ENCODE measurements at places on chromosomes 13 and 19.

DNA sequence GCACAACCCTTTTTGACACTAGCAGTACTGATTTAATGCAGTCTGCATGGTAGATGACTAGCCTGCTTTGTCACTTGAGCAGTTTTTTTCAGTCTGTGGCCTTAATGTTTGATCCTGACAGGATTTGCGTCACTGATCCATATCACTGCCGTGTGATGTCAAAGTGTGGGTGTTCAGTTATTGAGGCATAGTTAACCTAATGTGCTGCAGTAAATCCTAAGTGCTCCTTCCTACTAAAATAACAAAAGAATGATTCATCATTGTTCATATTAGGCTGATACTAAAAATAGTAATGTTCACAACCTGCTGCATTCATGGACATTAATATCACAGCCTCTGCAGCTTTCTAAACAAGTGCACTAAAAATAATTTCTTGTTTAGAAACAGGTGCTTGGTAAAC, 121.9 kb upstream of the MLNR start:
- no peak for DNase-seq

- DNase-seq: no peak
Observed at GRCh38 chr13:30619731-30620130, 2.0 kb downstream of the USPL1 start.

- no peak for DNase-seq
Observed at GRCh38 chr19:48424694-48425219, 21.0 kb upstream of the GRWD1 start.

DNA sequence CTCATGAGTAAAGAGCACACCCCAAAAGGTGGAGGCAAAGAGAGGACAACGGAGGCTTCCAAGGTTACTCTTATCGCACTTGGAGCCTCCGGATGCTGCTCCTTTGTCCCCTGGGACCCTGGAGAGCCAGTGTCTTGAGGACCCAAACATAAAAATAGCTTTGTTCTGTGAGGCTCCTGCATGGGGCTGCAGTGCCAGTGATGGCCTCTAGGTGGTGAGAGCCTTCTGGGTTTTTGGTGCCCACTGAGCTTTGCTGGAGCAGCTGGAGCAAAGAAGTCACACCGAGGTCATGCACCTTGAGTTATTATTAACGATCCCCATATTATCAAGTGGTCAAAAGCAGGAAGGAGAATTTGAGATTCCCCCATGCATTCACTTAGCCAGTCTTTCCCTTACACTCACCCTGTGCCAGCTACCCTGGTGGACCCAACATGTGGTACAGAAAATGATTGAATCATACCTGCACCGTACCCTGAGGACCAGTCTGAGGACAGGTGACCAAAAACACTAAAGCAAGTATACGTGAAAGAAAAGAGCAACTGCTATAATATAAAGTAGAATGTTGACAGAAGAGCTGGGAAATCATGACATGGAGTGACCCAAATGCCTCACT, 41.5 kb downstream of the ZNF682 start:
- no peak for DNase-seq

DNA sequence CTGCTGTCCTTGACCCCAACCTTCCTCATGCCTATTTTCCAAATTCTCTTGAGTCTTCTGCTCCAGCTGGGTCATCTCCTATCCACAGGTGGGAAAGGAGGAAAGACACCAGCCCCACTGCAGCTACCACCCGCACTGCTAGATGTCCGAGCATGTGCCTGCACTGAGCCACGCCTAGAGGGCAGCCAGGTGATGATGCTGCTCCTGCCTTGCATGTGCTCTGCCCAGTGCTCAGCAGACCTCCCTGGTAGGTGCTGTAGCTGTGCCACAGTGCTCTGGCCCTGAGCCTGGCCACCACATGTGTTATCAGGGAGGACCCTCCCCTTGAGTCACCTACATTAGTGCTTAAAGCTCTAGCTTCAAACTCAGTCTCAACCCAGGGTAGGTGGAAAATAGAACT, 6.9 kb upstream of the CYSLTR2 start:
- DNase-seq: no peak

- no peak for DNase-seq
Observed at GRCh38 chr13:42925626-42926025, 66.4 kb downstream of the EPSTI1 start.

- peak; percentile 63 for DNase-seq
Observed at GRCh38 chr19:45716359-45717130, 14.2 kb downstream of the FBXO46 start.

DNA sequence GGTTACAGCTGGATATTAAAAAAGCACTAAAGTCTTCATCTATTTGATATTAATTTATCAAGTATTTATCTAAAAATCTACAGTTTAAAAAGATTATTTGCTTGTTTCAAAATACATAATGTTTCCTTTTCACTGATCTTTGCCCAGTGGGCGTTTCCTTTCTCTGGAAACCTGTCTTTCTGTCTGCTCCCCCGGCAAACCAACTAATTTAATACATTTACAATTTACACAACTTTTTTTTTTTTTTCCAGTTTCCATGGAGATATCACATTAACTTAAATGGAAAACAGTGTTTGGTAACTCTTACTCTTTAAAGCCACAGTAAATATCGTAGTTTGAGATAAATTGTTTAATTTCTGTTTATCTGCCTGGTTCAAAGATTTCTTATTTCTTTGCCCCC, 5.3 kb downstream of the GPC6 start:
- DNase-seq: no peak

DNA sequence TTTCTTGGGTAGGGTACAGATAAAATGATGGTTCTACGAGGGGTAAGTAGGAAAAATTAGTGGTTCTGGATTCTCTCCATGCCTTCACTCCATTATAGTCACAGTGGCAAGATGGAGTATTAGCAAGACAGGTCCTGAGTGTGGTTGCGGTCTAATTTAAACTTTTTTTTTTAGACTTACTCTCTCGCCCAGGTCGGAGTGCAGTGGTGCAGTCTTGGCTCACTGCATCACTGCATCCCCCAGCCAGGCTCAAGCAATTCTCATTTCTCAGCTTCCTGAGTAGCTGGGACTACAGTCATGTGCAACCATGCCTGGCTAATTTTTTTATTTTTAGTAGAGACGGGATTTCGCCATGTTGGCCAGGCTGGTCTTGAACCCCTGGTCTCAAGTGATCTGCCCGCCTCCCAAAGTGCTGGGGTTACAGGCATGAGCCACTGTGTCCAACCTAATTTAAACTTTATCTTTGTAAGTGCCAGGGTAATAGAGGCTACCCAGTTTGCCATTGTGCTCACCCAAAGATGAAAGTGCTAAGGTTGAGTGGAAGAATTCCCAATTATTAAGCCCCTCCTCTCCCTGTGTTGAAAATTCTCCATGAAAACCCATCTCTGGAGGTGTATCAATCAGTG, 135.6 kb downstream of the TM9SF2 start:
- DNase-seq: no peak

- no peak for DNase-seq
Observed at GRCh38 chr19:58558623-58559274, 338 bp upstream of the UBE2M start.

- no peak for DNase-seq
Observed at GRCh38 chr19:57443121-57443696, 8.1 kb downstream of the ZNF749 start.

GRCh38 chr19:491146-491741, 5.0 kb upstream of the MADCAM1 start:
- DNase-seq: no peak

- no peak for DNase-seq
Observed at GRCh38 chr13:41224113-41225110, 30.0 kb upstream of the KBTBD7 start.

DNA sequence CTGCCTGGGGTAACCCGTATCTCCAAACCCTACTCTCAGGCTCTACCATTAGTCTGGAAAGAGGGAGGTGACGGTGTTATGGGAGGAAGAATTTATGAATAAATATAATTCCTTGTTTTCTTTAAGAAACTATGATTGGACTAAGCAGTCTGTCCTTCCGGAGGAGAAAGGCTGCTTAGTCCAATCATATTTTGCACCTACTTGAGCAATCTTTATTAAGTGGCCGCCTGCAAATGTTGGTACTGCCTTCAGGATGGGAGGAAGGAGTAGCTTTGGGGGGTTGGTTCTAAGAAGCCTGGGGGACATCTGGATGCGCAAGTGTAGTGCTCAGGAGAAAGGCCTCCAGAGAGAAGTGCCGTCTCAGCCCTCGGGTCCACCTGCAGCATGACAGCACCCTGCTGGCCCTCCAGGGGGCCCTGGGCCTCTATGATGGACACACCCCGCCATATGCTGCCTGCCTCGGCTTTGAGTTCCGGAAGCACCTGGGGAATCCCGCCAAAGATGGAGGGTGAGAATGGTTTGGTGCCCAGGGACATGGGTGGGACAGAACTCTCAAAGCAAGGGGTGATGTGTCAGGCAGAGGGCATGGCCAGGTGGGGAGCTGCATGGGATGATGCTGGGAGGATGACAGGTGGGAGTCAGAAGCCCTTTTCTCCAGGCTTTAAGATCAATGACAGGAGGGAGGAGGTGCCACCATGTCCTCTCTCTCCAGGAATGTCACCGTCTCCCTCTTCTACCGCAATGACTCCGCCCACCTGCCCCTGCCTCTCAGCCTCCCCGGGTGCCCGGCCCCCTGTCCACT, 4.1 kb downstream of the ACP4 start:
- DNase-seq: no peak

DNA sequence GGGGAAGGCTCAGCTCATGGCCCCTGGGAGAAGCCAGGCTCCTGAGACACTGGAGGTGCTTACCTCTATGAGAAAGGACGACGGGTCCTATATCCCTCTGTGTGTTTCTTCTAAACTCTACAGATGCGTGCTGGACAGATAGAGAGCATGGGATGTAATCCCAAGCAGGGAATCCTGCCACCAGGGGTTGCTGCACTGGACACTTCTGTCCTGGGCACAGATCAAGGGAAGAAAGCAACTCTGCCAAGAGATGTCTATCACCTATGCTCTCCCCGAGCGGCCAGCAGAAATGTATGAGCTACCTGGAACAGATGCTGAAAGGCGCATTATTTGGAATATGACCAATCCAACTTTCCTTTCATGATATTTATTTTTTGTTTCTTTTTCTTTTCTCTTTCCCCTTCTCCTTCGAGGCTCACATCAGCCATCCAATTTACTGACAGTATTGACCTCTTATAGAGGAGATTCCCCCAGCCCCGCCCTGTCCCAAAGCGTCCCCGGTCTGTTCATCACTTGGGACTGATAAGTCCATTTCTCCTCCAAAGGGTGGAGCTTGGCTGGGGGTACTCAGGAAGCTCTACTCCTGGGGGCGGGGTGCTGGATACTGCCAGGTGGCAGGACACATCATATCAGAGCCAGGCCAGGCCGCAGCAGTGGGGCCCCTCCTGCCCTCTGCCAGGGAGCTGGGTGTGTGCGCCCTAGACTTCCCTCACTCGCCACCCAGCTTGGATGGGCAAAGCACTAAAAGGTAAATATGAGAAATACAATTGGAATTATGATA, 34.2 kb downstream of the TSHZ3 start:
- DNase-seq: no peak

DNA sequence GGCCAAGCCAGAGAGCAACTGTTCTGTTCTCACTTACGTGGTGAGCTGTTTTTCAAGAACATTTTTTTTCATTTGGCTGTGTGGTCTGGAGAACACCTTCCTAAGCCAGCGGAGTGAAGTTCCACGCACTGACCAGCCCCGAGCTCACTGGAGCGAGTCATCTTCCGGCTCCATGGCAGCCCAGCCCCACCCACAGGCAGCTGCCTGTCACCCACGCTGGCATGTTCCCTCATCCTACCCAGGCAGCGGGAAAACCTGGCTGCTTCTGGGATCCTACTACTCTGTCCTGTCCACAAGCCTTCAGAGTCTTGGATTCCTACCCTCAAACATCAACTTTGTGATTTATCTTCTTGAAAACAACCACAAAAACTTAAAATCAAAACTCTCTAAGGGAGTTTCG, 76.2 kb downstream of the GGACT start:
- no peak for DNase-seq

DNA sequence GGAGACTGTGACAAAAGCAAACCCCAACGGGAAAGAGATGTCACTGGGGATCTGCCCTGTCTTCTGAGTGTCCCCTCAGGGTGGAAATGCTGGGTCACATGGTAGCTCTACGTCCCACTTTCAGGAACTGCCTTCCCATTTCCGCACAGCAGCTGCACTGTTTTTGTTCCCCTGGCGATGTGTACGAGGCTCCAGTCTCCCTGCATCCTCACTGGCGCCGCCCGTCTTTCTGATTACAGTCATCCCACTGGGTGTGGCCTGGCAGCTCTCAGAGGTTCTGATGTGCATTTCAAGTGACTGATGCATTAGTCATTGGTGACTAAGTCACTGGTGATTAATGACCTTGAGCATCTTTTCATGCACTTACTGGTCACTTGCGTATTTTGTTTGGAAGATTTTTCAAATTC, 21.2 kb downstream of the PCID2 start:
- peak; percentile 23 for DNase-seq

- no peak for DNase-seq
Observed at GRCh38 chr13:97276862-97277269, 54.7 kb downstream of the MBNL2 start.

GRCh38 chr13:113090806-113091205, 14.8 kb upstream of the F7 start:
- no peak for DNase-seq

DNA sequence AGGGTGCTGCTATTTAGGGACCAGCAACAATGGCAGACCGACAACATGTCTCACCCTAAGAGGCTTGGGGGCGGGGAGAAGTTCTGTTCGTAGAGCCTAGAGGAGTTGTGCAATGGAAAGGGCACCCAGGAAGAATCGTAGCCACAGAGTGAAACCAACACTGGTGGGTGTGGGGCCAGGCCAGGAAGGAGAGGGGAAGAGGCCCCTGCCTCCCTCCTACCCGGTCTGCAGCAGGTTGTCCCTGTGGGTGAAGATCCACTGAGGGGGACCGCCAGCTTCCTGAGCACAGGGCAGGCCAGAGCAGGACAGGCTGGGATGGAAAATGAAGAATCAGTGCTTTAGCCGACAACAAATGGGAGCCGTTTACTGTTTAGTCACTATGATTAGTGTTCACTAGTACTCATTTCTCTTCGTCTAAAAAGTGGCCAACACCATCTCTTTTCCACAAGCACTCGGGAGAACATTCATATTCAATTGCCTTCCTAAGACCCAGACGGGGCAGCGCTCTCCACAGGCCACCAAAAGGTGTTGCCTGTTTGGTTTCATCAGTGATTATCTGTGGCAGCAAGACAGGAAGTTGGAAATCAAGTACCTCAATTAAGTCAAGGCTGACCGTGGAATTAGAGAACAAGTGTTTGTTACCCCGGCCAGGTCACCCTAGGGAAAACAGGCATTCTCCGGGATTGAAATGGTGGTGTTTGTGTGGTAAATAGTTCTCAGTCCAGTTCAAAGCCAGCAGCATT, 1.1 kb upstream of the ATP11A start:
- no peak for DNase-seq

DNA sequence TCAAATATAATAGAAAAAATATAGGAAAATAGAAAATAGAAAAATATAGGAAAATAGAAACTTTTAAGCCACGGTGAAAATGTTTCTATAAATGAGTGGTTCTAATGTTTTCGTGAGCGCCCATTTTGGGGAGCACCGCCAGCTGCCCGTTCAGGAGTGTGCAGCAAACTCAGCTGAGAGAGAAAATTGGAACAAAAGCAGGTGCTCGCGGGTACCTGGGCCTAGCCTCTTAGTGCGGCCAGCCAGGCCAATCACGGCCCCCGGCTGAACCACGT, 204 bp upstream of the PDX1 start:
- no peak for DNase-seq

All from midbrain (tissue), 1 donor.